Effector memory CD4-positive, alpha-beta T cell (primary cell): ENCODE measurements at places on chromosomes 7 and 10.

DNA sequence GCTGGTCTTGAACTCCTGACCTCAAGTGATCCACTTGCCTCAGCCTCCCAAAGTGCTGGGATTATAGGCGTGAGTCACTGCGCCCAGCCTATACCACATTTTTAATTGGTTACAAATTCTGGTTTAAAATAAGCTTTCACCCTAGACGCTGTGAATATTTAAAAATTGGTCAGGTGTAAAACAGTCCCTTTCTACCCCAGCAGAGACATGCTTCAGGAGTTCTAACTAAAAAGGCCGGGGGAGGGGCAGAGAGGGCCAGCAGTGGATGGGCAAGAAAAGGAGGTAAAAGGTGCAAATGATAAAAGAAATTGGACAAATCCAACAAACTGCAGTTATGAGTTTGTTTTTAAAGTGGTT lies 70.0 kb downstream of the WAPL start:
- no peak for DNase-seq

DNA sequence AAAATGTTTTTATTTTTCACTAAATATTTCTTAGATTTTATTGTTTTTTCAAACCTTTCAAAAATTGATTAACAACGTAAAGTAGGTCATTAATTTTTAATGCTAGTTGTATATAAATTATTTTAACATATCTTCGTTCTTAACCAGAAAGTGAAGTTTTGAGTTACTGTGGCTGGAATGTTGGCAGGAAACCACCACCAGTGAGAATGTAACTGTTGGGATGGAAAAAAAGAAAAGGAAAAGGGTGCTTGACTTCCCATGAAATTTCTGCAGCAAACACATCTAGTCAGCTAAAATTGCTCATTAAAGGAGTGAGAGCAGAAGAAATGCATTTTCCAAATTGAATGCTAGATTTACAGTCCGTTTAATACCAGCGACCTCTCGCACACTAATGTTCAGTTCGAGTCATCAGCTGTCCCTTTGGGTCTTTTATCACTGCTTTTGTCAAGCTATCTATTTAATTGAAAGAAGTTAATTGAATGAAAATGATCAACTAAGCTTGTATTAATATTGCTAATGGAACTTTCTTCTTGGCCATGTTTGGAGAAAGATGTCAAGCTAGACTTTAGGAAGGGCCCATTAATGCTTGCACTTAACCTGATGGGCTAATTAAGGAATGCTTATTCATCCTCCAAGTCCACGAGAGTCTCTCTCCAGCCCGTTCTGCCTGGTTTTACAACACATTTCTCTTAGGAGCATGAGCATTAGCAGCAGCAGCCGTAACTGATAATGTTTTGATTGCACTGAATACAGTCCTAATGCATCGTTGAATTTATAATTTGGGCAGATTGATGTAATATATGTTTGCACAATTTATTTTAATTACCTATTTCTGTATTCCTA lies 70.1 kb downstream of the UBE3C start:
- no peak for DNase-seq

GRCh38 chr10:132294561-132295318 lies 13.0 kb downstream of the STK32C start:
- no peak for DNase-seq

- no peak for DNase-seq
These were observed 31.7 kb upstream of the CYP26C1 start for GRCh38 chr10:93028883-93029282.

- no peak for DNase-seq
These were observed 852.3 kb upstream of the CELF2 start for GRCh38 chr10:10165415-10165814.

DNA sequence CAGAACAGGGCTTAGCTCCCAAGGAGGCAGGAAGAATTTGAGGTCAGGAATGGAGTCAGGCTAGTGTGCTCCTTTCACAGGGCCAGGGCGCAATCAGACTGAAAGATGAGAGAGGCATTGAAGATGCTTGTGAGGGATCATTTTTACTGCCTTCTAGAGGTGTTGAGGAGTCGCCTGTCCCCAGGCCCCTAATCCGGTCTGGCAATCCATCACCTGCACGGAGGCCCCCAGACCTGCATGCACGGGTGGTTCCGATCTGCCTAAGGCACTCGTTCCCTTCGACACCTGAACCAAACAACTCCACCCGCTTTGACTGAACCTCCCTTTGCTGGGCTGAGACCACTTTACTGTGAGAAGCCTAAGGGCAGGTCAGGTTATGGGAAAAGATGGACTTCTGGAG lies 8.0 kb downstream of the FOXI2 start:
- no peak for DNase-seq

- DNase-seq = no peak
These were observed 27.6 kb upstream of the PLPP4 start for GRCh38 chr10:120429395-120429794.

DNA sequence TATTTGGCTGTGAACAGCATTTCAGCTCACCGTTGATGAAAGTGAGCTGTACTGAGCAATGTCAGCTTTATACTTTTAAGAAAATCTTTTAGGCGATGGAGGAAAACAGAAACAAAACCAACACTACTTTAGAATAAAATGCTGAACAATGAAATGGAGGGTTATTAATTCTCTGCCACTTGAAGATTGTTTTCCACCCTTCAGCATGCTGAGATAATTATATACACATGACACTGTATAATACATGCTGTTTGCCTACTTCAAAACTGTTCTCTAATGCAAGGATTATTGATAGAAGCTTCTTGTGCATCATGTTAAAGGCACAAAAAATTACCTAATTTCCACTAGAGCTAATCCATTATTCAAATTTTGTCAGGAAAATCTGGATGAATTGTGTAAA lies 66.8 kb downstream of the CACNA2D1 start:
- no peak for DNase-seq

GRCh38 chr10:4082861-4083260 lies 297.9 kb upstream of the KLF6 start:
- no peak for DNase-seq

DNA sequence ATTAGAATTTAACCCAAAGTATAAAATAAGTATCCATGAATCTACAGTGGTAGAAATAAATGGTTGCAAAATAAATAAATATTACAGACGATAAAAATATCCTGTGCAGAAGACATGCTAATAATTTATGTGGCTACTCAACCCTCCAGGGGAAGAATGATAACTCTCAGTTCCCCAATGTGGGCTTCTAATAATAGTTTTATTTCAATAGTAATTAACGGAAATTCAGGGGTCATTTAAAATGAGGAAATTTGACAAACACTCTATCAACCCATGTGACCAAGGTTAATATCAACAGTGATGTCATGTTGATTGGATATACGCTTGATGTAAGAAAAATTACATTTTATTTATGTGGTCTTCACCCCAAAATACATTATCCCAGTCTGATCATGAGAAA lies 1082.6 kb upstream of the LRRTM3 start:
- DNase-seq = no peak

DNA sequence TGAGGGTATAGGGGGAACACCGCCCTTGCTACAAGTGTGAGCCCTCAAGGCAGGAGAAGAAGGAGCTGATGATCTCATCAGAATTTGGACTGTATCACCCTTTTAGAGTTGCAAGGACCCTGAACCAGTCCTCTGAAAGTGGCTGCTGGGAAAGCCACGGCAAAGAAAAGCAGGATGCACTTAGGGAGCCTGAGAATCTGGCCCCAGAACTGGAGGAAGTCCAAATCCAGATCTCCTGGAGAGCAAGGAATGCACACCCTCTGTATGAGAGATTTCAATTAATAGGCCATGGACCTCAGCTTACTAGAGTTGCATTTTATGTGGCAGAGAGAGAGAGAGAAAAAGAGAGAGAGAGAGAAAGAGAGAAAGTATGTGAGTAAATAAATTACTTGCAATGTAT lies 662.9 kb downstream of the CCSER2 start:
- no peak for DNase-seq
